Stimulated activated CD4-positive, alpha-beta T cell treated with anti-CD3 and anti-CD28 coated beads, Interleukin-1b, Interleukin-23, amount 100 ng/mL, for 48 hours (primary cell): ENCODE measurements at places on chromosomes 4 and X.

DNA sequence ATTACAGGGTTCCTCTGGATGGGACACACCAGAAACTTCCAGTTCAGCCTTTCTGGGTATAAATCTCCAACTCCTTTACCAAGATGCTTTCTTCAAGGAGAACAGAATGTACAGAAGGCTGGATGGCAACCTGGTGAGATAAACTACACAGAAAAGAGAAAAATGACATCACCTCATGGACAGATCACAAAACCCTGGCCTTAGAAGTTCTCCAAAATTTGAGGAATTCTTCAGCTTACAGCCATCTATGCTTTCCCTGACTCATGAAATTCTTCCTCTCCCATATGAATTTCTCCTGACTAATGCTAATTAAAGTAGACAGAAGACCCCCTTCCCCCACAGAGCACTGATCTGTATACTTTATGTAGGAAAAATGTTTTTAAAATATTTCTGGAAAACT, 345.4 kb downstream of the STIM2 start:
- no peak for DNase-seq

DNA sequence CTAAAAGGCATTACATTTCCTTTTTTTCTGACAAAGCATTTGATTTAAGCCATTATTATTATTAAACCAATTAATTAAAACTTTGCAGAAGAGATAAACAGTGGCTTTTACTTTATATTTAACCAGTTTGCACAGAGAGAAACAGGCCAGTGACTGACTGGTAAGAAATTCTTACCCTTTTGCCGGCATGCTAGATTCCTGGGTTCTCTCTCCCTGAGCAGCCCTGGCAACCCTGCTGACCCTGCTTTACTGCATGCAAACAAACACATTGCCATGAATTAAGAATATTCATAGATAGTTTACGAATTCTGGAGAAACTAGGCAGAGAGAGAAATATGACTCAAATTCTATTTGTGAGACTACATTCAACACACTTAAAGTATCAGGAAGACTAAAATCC, 1381.4 kb upstream of the IGFBP7 start:
- no peak for DNase-seq

DNA sequence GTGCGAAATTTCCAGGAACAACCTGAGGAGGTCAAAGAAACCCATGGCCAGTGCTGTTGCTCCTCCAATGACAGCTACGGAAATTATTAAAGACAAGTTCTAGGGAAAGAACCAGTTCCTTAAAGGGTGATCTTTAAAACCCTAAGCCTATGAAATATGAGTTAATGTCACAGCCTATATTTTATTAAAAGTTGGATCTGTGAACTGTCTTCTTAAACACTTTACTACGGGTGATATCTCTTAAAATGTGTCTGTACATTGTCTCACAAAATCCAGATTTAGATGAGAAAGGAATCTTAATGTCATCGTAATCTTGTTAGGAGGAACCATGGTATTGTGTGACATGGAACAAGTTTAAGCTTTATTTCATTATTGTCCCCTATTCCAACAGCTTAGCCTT, 46.3 kb upstream of the VCX3B start:
- no peak for DNase-seq

DNA sequence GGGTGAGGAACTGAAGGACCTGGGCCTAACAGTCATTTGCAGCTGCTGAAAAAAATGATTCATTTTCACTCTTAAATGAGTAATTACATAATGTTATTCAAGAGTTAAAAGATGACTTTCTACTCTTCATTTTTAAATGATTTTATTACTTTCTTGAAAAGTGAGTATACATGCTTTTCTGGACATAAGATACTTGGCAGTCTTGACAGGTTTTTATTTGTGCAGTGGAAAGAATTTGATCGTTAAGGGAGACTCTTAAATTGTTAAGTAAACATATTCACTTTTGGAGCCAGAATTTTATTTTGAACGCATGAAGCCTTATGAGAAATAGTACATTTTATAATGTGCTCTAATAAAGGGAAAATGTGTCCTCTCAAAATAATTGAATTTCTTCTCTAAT, 245.7 kb downstream of the TENM3 start:
- no peak for DNase-seq

DNA sequence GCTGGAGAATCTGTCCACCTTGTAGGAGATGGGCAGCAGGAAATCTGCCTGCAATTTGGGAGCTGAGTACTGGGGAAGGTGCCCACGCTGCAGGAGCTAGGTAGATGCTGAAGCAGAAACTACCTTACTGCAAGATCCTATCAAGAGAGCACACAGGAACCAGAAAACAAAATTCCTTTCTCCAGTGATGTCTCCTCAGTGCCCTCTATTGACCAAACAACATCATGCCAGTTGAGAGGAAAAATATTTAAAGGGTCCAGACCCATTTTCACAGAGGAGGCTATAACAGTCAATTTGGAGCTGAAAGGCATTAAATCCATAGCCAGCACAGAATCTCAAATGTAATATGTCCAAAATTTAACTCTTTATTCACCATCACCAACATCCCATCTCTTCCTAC, 406.8 kb downstream of the SLITRK2 start:
- no peak for DNase-seq

- no peak for DNase-seq
Observed at GRCh38 chr4:54281054-54281766, 52.1 kb downstream of the PDGFRA start.

GRCh38 chr4:151801547-151802516, 41.0 kb upstream of the GATB start:
- peak; percentile 66 for DNase-seq

- DNase-seq = no peak
Observed at GRCh38 chr4:25101836-25102235, 58.4 kb downstream of the SEPSECS start.

GRCh38 chr4:184335520-184335919, 117.8 kb upstream of the ENPP6 start:
- no peak for DNase-seq

- no peak for DNase-seq
Observed at GRCh38 chr4:148431401-148431800, 10.8 kb downstream of the NR3C2 start.

- DNase-seq = no peak
Observed at GRCh38 chrX:31093639-31093975, 21.8 kb upstream of the FTHL17 start.

GRCh38 chr4:105598787-105599186, 46.4 kb downstream of the ARHGEF38 start:
- DNase-seq = no peak
